A673 (cell line): ENCODE measurements at places on chromosomes 16 and 17. TPM values are rescaled to one million over a fixed set of nuclear protein-coding genes. Genes with fewer than 3 reads are reported as not detected.

GPR142 gene
- total RNA-seq: 0.24 and 0.68 TPM in 2 replicates

GPATCH8 gene
- 32.9 and 33.8 TPM in 2 replicates for total RNA-seq

SMIM5 gene
- 0.22 TPM in 1 of 2 replicates, not detected in the other for total RNA-seq

AGRP gene
- not detected in 2 replicates for total RNA-seq

DNA sequence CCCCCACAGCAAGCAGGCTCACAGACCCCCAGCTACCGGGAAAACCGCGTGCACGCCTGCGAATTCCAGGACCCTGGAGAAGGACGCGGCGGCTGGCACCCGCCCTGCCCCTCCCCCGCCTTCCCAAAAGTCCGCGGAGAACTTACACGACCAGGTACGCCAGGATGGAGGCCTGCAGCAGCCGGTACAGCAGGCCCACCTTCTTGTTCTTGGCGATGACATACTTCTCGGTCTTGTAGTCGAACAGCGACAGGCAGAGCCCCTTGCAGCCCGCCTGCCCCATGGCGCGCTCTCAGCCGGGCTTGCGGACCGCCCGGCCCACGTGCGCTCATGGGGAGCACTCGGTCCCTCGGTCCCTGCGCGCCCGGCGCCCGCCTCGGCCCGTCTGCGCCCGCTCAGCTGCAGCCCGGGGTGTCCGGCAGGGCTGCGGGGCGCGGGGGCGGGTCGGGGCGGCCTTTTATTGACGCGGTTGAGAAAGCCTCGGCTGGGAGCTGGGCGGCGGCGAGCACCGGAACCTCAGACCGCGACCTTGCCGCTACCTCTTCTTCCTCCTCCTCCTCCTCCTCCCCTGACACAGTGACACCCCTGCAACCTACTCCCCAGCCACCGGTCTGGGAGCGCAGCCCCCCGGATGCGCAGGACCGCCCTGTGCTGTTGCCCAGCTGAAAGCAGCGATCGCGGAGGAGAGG, at the start of gene P2RX5:
Gene P2RX5 (minus strand): TSS at position 433 of the 689 bp plus-strand sequence. CDS start 150 bp downstream, at position 283.
- H3K4me1 ChIP-seq: peaks cover 7% of the 10 kb centered on the region
- peaks cover 24% of the 10 kb centered on the region for H3K27me3 ChIP-seq
- DNase-seq: no peak

- H3K36me3 ChIP-seq: no peaks in the 10 kb centered on the region
- no peak overlapping the region for H3K4me3 ChIP-seq
- DNase-seq: no peak
- H3K4me1 ChIP-seq: no peaks in the 10 kb centered on the region
These were observed 15.3 kb downstream of the RNF43 start for GRCh38 chr17:58402047-58402446.

- DNase-seq: peak; percentile 22
- peak overlapping the region; percentile 71 for H3K4me3 ChIP-seq
- no peaks in the 10 kb centered on the region for H3K36me3 ChIP-seq
- H3K4me1 ChIP-seq: peaks cover 6% of the 10 kb centered on the region
These were observed 744 bp downstream of the CMIP start for GRCh38 chr16:81445143-81445961.

- H3K27me3 ChIP-seq: no peaks in the 10 kb centered on the region
- H3K4me1 ChIP-seq: peaks cover 4% of the 10 kb centered on the region
- DNase-seq: peak; percentile 18
- H3K4me3 ChIP-seq: no peak overlapping the region
- no peaks in the 10 kb centered on the region for H3K36me3 ChIP-seq
- no peak overlapping the region for H3K27ac ChIP-seq
These were observed 128.0 kb upstream of the PLCG2 start for GRCh38 chr16:81650982-81651562.

DNA sequence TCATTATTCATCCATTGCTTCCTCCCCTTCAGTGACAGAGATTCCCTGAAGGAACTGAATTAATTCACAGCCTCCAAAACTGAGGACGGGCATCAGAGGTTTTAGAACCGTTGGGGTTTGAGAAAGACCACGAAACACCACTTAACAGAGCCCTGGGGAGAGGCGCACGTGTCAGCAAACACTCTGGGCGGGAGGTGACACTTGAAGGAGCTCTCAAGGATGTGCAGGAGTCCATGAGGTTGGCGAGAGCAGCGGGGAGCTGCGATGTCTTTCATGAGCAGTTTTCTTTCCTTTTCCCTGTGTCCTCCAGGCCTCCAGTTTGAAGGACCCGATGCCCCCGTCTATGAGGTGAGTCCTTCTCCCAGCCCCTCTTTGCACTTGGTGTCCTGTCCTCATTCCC, 23.7 kb downstream of the B4GALNT2 start:
- no peaks in the 10 kb centered on the region for H3K36me3 ChIP-seq
- no peak overlapping the region for H3K4me3 ChIP-seq
- DNase-seq: no peak
- no peaks in the 10 kb centered on the region for H3K4me1 ChIP-seq
- H3K27ac ChIP-seq: no peak overlapping the region

DNA sequence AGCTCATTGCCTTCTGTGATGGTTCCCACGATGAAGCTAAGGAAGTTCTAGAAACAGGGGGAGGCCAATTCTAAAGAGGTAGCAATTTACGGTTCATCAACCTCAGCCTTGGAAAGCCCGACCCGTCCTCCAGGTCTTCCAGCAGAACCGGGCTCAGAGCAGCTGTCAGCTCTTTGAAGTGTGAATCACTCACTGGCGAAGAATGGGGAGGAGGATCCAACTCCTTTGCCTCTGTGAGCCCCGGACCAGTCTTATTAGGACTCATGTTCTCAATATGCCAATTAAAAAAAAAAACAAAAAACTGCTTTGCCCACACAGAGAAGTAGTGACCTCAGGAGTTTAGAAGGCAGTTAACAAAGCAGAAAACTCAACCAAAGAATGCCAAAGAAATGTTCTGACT, 31.4 kb downstream of the STX8 start:
- no peak overlapping the region for H3K4me3 ChIP-seq
- no peaks in the 10 kb centered on the region for H3K27me3 ChIP-seq
- peaks cover 3% of the 10 kb centered on the region for H3K4me1 ChIP-seq
- DNase-seq: no peak
- H3K36me3 ChIP-seq: no peaks in the 10 kb centered on the region

DNA sequence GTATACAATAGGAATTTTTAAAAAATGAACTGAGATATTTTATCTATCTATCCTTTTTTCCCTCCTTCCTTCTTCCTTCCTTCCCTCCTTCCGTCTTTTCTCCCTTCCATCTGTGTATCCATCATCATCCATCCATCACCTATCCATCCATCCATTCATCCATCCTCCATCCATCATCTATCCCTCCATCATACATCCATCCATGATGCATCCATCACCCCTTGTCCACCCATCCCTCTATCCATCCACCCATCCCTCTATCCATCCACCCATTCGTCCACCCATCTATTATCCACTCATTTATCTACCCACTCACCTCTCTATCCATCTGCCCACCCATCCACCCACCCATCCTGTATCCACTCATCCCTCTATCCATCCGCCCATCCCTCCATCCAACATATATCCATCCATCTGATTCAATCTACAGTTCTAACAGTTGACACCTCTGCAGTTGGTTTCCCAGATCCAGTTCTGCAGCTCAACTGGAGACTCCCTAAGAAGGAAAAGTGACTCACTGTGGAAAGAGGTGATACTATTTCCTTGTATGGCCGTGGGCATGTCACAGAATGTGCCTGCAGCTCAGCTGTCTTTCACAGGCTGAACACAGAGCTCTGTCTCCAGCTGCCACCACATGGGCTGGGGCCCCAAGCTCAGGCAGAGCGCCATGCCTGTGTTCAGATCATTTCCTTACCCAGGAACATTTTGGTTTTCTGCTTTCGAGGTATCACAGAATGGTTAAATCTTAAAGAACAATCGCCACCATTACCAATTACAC, 130.8 kb downstream of the XYLT1 start:
- no peak overlapping the region for H3K27ac ChIP-seq
- no peak for DNase-seq
- H3K27me3 ChIP-seq: no peaks in the 10 kb centered on the region

- H3K36me3 ChIP-seq: no peaks in the 10 kb centered on the region
- H3K4me1 ChIP-seq: peaks cover 25% of the 10 kb centered on the region
- DNase-seq: no peak
- H3K27me3 ChIP-seq: no peaks in the 10 kb centered on the region
These were observed 52.8 kb downstream of the SOX9 start for GRCh38 chr17:72173499-72174116.

DNA sequence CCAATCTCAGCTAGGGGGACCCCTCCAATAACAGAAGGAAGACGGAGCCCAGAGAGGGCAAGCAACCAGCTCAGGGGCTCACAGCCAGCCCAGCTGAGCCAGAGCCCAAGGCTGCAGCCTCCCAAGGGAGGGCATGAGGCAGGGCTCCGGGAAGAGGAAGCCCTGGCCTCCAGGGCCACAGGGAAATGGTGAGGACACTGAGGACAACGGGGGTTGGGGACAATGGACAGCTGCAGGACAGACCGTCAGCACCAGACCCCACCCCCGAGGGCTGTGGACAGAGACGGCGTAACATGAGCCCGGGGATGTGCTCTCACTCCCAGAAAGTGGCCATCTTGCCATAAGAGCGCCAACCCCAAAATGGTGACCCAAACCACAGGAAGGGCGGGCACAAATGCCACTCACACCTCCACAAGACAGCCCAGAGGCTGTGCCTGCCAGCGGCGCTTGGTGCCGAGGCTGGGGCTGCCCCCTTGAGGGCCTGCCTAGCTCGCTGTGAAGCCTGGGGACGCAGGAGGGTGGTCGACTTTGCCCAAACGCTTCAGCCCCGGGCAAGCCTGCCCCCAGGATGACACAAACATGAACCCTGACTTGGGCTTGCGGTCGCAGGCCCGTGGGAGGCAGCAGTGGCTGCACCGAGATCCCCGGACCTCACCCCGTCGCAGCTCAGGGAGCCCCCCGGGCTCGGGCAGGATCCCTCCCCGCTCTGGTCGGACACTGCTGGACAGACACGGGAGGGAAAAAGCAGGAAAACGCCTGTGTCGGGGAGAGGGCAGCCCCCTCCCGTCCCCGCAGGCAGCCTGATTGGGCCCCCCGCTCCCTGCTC, 10.5 kb downstream of the PIMREG start:
- no peak overlapping the region for H3K27ac ChIP-seq
- H3K4me3 ChIP-seq: no peak overlapping the region
- H3K4me1 ChIP-seq: no peaks in the 10 kb centered on the region
- no peak for DNase-seq

- no peak for DNase-seq
- no peaks in the 10 kb centered on the region for H3K36me3 ChIP-seq
- no peaks in the 10 kb centered on the region for H3K27me3 ChIP-seq
- H3K4me3 ChIP-seq: no peak overlapping the region
- no peaks in the 10 kb centered on the region for H3K4me1 ChIP-seq
These were observed 140.3 kb downstream of the CCT6B start for GRCh38 chr17:34820922-34821321.

DNA sequence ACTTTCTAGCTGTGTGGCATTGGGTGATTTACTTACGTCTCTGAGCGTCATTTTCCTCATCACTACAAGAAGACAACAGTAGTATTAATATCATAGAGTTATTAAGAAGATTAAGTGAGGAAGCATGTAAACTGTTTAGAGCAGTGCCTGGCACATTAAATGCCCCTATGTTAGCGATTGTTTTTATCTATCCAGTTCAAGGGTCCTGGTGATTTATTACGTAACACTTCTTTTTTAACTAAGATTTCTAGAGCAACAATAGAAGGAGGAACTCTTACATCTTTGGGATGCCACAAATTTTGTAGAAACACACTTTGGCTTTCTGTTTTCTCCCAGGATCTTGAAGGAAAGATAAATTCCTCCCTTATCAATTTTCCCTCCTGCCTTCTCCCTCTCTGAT, 3.3 kb upstream of the GAS7 start:
- peaks cover 5% of the 10 kb centered on the region for H3K4me1 ChIP-seq
- H3K4me3 ChIP-seq: no peak overlapping the region
- no peaks in the 10 kb centered on the region for H3K36me3 ChIP-seq
- DNase-seq: no peak
- H3K27ac ChIP-seq: no peak overlapping the region
- H3K27me3 ChIP-seq: peaks cover 17% of the 10 kb centered on the region

DNA sequence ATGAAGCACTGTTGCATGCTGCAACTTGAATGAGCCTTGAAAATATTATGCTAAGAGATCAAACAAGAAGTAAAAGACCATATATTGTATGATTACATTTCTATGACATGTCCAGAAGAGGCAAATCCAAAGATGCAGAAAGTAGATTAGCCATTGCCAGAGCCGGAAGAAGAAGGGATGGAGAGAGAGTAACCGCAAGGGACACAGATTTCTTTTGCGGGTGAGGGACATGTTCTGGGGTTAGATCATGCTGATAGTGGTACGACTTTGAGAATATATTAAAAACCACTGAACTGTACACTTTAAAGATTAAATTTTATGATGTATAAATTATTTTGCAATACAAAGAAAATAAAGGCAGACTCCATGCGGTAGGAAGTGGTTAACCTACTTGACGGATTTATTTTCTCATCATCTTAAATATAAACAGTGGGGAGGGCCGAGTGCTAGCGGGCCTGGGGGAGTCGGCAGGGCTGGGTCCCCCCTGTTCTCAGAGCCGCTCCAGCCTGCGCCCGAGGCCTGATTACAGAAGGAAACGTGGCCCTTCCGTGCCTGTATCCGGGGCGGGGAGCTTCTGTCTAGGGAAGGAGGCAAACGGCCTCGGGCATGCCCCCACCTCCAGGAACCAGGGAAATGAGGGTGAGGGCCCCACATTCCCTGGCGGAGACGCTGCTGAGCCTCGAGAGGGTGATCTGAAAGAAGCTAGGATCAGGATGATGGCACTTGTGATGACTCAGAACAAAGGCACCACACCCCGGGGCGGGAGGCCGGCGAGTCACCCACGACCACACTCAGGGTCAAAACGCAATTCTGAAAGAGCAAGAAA, 48.0 kb downstream of the SHCBP1 start:
- DNase-seq: no peak
- H3K27ac ChIP-seq: no peak overlapping the region
- no peaks in the 10 kb centered on the region for H3K36me3 ChIP-seq
- no peak overlapping the region for H3K4me3 ChIP-seq
- H3K4me1 ChIP-seq: no peaks in the 10 kb centered on the region
- H3K27me3 ChIP-seq: no peaks in the 10 kb centered on the region

DNA sequence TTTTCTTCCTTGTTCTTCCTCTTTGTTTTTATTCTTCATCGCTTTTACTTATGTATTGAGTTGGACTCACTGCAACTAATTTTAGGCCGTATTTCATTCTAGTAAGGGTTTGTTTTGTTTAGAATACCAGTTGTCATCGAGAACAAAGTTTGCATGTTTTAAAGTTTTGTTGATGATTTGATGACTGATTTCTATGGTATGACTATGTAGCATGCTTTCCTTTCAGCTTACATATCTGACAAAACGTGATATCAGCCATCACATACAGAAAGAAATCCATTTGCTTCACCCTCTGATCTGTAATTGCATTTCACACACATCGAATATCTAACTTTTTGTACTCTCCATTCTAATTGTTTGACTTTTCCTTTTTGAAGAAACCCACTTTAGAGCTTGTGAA, 4.0 kb downstream of the PRKCA start:
- H3K36me3 ChIP-seq: no peaks in the 10 kb centered on the region
- H3K27ac ChIP-seq: no peak overlapping the region
- peaks cover 6% of the 10 kb centered on the region for H3K4me1 ChIP-seq
- H3K27me3 ChIP-seq: no peaks in the 10 kb centered on the region
- no peak overlapping the region for H3K4me3 ChIP-seq
